ENCODE measurements at places on chromosomes 3 and 15.

GRCh38 chr15:66586155-66586976, 20.6 kb upstream of the LCTL start:
- DNase-seq = no peak

GRCh38 chr3:114252954-114253353, 15.6 kb upstream of the ZNF80 start:
- no peak for DNase-seq

DNA sequence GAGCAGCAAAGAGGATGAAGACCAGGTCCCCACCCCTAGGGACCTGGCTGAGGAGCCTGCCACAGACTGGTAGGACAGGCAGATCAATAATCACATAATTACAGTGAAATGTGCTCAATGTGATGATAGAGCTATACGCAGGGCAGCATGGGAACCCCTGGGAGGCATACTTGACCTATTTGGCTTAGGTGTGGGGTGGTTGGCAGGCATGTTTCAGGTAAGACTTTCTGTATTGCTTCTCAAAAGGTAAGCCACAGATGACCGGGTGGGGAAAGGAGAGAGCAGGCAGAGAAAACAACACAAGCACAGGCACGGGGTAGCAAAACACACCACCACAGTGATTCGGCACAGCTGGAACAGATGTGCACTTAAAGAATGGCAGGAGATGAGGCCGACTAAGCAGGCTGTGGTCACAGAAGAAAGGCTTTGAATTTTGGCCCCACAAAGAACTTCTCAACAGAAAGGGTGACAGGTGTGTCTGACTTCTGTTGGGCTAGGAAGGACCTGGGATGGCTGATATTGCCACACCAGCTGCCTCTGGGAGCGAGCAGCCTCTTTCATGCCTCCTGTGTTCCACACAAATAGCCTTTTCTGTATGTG, 64.1 kb downstream of the ABCC5 start:
- no peak for DNase-seq

- no peak for DNase-seq
Measured at GRCh38 chr15:89814112-89814742, 425 bp downstream of the ANPEP start.

- no peak for DNase-seq
Measured at GRCh38 chr3:185534511-185534910, 17.9 kb downstream of the LIPH start.

- no peak for DNase-seq
Measured at GRCh38 chr3:13424141-13424844, 4.2 kb upstream of the NUP210 start.

GRCh38 chr15:78077053-78077870, at the start of gene TBC1D2B:
Gene TBC1D2B (minus strand): TSS chr15:78077711. CDS start chr15:78077652, 59 bp downstream.
- peak; percentile 77 for DNase-seq

- DNase-seq = no peak
Measured at GRCh38 chr3:111668326-111668725, 73.2 kb upstream of the ZBED2 start.

- DNase-seq = no peak
Measured at GRCh38 chr3:62884096-62884870, 9.1 kb upstream of the CADPS start.

- DNase-seq = no peak
Measured at GRCh38 chr15:69753867-69754266, 301.2 kb downstream of the RPLP1 start.

- no peak for DNase-seq
Measured at GRCh38 chr3:49567406-49567805, 13.1 kb downstream of the BSN start.

DNA sequence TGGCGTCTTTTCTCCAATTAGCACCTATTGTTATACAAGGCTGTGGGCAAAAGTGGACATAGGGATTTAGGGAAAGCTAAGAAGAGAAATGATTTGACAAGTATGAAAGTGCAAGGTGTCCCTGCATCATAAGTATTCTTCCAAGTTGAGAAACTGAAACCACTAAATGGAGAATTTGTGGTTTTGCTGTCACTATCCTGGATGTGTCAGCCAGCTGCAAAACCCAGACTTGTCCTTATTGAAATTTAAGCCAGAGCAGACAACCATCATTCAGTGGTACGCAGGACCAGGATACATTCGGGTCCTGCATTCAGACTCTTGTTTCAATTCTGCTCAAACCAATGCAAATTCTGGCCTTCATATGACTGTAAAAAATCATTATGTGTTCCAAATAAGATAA, 384.8 kb upstream of the TGFBR2 start:
- DNase-seq = no peak

DNA sequence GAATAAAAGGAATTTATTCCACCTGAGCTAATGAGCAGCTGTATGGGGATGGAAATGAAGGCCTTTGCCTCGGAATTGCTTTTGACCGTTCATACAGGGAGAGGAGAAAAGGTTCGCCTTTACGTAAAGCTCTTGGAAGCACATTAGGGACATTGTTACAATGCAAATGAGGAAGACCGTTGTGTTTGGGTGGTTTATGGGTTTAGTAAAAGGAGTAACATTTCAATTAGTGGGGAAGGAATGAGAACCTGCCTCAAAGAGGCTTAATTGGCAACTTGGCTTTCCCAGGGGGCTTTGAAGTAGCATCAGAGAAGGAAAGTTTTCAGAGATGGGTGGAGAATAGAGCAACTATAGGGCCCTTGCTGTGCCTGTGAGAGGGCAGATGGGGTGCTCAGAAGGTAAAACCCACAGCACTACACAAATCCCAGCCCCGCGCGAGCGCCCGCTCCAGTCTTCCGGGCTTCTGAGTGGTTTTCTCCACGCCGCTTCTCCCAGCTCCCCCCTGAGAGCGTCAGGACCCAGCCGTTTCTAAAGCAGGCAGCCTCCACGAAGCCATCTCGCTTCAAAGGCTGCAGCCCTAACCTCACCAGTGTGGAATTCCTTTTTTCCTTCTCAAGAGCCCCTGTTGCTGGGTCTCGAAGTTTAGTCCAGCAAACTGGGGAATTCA, 192.0 kb upstream of the HES1 start:
- no peak for DNase-seq

- DNase-seq = no peak
Measured at GRCh38 chr3:122946185-122946584, 81.4 kb downstream of the SEMA5B start.

DNA sequence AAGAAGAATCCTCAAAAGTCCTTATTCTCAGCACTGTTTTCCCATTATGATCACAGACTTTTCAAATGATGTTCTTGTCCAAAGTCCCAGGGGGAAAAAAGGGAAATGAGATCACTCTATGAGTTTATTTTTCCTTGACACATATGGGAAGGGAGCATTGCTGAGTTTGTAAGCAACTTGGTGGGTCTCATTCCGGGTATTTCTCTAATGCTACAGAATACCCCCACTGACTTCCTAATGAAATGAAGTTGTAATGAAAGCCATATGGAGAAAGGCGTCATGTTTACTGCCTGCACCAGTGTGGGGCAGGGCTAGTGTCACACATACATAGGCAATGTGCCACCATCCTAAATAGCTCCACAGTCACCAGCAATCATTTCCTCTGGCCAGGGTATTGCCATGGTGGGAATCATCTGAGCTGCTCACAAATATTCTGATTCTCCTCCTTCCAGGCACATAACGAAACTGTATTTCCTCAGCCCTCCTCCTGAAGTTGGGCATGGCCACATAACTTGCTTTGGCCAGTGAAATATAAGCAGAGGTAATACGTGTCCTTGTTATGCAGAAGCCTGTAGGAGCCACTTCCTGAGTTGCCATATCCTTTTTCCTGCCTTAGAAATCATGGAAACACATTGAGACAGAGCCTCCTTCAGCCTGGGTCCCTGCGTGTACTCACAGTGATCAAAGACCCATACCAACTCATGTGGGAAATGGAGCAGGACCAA, 41.0 kb upstream of the C15orf61 start:
- DNase-seq = no peak

DNA sequence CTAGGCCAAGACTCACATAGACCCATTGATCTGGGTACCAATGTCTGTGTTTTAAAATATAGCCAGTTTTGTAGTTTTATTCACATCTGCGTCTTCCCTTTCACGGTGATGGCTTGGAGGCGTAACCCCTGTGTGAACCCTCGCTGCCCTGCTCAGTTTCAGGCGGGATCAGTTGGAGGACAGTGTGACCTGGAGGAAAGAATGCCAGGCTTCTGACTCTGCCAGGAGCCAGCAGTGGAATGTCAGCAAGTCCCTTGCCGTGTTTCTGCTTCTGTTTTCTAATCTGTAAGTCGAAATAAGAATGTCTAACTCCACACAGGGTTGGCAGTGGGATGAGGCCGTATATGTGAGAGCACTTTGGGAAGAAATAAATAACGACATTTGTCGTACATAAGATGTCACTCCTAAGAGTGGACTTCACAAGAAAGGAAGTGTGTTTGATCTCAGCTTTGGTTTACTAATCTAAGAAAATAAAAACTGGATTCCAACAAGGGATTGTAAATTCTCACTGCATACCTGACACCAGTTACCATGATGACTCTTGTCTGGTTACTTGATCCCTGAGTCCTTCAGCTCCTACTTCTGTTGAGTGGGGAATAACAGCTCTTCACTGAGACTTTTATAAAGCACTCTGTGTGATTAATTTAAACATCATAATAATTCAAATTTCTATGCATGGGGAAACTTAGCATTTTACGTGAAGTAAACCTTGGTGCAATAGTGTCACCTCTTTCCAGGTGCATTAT, 6.3 kb upstream of the CA12 start:
- no peak for DNase-seq

- no peak for DNase-seq
Measured at GRCh38 chr3:22908989-22909507, 294.1 kb upstream of the UBE2E2 start.

DNA sequence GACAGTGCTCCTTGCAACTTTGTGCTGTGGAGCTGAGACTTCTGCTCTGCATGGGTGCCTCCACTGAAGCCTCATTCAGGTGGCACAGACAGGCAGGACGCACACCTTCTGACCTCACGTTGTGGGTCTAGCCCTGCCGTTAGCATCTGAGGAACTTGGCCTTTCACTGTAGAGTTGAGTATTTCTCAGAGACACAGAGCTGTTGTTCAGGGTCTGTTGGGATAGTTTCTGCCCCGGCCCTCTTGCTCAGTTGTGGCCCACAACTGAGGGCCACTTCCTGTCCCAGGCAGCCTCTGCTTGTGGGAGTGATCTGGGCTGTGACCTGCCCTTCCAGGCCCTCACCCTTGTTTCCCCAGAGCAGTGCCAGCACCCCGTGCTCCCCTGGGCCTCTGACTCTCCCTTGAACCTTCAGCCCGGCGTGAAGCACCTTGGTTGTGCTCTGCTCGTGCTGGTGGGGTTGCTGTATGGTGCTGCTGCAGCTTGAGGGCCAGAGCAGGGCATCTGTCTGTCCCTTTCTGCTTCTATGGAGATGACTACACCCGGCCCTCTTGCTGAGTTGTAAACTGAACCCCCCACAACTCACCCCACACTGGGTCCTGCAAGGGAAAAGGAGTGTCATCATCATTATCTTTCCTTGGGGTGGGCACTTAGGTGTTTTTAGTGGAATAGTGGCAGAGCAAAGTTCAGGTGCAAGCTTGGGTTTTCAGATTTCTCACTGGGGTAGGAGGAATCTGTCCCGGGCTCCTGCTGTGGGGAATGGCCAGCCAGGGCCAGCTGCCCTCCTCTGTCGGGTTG, 11.7 kb downstream of the BAHD1 start:
- no peak for DNase-seq

DNA sequence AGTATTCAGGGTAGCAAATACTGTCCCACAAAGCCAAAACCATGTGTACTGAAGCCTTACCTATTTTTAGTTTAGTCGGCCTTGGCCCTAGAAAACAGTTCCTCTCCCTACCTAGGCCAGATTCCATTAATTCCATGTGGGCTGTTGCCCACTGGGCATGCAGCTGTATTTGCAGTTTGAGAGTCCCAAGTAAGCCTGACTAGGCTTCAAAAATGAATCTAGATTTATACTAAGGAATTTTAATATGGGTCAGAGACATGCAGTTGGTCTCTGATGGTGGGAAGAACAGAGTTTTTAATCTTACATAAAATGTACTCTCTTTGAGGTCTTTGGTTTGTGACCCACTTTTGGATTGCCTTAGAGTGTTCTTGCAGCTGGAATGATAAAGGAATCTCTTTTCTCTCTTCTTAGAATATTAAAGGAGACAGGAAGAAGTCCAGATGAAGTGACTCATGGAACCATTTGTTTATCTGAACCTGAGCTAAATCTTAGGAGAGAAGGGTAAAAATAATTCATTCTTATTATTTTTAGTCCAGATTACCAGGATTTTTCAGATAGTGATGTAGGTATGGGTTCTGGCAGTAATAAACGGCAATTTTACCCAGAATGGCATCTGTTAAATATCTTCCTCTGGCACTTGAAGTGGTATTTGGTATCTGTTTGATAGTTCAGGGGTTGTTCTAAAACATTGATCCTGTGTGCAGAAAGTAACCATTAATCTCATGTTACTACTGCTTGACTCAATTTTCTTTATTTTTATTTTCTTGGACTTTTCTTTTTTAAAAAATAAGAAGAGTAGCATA, 33.8 kb downstream of the GLCE start:
- DNase-seq = no peak

DNA sequence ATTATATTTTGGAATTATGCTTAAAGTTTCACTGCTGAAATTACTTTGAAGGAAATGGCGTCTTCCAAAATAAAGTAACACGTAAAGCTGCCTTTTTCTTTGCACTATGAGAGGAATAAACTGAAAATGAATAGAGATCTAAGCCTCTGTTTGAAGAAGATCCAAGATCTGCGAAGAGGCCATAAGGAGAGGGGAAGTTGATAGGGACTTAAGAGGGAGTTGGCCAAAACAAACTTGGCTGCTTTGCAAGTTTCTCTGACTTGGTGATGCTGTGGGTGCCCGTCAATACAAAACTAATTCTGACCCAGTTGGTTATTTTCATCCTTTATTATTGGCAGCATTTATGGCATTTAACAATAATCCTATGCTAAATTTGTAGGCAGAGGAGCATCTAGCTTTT, 190.2 kb upstream of the GBE1 start:
- DNase-seq = no peak

- DNase-seq = no peak
Measured at GRCh38 chr3:167854846-167855245, 119.3 kb downstream of the SERPINI1 start.

- DNase-seq = no peak
Measured at GRCh38 chr3:39965997-39966396, 156.6 kb downstream of the MYRIP start.
